ENCODE measurements at places on chromosomes 2 and 18.

DNA sequence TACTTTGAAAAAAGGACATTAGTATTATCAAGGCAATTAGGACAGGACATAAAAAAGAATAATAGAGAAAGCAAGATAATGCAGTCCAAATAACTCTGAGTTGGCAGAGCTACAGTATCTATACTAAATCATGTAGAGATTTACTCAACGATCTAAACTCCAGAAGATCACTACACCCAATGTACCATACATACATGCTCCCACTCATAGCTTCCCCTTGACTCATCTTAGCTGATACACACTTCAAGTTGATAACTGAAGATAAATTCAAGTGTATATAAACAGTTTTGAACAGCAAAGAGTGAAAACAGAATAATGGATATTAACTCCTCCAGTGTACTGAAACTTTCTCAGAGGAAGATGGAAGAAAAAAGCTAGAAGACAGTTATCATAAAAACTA is 78.5 kb downstream of the SESTD1 start:
- no peak for DNase-seq

DNA sequence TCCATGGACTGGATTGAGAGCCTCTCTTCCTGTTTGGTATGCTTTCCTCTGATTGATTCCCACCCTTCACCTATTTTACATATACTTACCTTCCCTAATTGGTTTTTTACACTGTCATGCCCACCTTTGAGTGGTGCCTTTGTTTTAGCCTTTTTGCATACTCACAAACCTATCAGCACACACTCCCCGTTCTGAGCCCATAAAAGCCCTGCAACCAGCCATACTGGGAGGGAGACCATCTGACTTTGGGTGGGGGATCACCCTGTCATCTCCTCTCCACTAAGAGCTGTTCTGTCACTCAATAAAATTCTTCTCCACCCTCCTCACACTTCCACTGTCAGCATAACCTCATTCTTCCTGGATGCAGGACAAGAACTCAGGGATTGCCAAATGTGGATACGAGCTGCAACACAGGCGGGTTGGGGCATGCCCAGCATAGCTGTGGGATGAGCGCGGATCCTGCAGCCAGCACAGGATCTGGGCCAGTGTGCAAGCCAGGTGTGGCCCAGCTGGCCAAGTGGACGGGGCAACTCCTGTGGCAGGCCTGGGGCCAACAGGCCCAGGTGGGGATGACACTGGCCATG is 9.4 kb upstream of the MOB1A start:
- no peak for DNase-seq

DNA sequence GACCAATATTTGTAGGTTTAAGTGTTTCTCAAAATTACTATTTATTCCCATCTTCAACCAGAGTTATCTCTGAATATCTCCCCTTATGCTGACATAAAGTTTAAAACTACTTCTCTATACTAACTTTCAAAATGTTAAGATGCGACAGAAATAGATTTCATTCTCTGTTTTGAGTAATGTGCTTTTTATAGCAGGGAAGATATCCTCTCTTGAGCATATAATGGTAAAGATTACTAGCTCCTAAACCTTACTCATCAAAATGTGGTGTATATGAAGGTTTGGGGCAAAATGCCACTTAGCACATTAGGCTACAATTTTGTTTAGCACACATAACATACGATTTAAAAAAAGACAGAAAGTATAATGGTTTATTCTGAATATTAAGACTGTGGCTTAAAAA is 54.4 kb downstream of the CWC22 start:
- DNase-seq, result no peak

DNA sequence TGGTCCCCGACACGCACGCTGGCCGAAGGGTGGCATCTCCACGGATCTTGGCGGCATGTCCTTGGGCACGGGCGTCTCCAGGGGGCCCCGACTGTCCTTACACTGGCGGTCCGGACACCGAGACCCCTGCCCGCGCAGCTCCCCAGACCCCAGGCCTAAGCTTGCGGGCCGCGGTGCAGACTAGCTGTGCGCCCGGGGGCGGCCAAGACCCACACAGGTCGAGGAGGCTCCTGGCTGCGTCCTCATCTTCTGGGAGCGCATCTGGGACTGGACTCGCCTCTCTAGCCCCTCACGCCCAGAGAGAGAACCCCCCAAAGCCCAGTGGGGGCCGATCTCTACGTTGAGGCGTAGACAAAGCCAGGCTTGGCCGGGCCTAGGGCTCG is 475 bp upstream of the TWIST2 start:
- DNase-seq, result no peak

GRCh38 chr2:107553539-107553938 is 273.2 kb upstream of the RGPD4 start:
- DNase-seq, result no peak

DNA sequence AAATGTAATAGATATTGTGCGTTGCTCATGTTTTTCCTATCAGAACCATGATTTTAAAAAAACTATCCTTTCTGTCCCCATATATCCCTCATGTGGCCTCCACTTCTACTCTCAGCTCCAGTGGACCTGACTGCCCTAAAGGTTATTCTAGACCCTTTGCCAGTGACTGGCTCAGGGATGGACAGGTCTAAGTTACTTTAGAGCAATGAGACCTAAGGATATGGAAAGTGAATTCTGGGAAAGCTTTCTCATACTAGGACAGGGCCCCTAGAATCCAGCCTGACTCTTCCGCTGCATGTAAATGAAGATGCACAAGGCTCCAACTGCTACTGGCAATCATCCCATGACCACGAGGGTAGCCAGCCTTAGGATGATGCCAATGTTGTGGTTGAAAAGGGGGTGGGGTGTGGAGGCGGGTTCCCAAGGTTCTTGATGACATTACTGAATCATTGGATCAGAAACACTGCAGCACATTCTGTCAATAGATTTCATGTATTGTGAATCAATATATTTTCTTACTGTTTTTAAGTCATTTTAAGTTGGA is 21.3 kb downstream of the C2orf69 start:
- no peak for DNase-seq

All from left ventricle myocardium inferior (tissue), 1 donor.